HT1080 (cell line): ENCODE measurements at places on chromosomes 12 and 14.

- no peak for DNase-seq
Measured at GRCh38 chr14:37894463-37894862, 299.0 kb downstream of the TTC6 start.

GRCh38 chr12:2286047-2286446 lies 233.3 kb downstream of the CACNA1C start:
- no peak for DNase-seq

DNA sequence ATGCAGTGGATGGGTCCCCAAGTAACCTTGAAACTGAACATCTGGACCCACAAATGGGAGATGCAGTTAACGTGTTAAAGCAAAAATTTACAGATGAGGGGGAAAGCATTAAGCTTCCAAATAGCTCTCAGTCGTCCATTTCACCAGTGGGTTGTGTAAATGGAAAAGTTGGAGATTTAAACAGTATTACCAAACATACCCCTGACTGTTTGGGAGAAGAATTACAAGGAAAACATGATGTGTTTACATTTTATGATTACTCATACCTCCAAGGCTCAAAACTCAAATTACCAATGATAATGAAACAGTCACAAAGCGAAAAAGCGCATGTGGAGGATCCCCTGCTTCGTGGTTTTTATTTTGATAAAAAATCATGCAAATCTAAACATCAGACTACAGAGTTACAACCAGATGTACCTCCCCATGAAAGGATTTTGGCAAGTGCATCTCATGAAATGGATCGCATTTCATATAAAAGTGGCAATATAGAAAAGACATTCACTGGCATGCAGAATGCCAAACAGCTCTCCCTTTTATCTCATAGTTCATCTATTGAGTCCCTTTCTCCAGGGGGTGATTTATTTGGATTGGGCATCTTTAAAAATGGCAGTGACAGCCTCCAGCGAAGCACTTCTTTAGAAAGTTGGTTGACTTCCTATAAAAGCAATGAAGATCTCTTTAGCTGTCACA lies 116.6 kb upstream of the NPAS3 start:
- no peak for DNase-seq

DNA sequence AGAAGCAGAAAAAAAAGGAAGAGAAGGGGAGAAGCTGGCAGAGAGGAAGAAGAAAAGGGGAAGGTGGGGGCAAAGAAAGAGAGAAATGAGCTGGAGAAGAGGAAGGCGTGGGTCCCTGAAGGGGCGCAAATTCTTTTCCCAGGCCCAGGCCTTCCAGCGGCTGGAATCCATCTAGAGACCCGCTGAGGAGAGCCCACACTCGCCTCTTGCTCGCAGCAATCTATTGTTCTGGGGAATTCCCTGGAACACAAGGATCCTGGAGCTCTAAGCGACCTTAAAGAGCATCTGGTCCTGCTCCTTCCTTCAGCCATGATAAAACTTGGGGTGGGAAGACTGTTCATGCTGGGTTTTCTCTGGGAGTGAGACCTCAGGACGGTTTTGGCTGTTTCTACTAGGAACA lies 41.2 kb upstream of the FKBP4 start:
- no peak for DNase-seq

- no peak for DNase-seq
Measured at GRCh38 chr12:1927051-1927680, 8.7 kb upstream of the CACNA2D4 start.

GRCh38 chr12:126182619-126183236 lies 1117.5 kb downstream of the AACS start:
- no peak for DNase-seq

- DNase-seq: no peak
Measured at GRCh38 chr12:130288206-130288605, 49.5 kb upstream of the PIWIL1 start.

DNA sequence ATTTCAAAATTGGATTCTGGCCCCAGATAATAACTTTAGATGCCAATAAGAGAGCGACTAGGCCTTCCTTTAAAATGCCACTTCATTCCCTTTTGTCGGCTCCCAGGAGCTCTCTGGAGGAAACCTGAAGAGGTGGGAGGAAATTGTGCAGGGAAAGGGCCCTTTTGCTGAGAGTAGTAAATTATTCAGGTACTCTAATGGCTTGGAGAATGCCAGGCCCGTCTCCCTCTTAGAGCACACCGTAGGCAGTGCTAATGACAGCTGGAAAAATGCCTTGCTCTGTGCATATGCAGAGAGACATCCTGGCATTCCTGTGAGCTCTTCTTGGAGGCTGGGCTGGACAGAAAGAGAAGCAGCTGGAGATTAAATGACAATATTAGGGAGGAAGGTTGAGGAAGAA lies 115.0 kb upstream of the RPH3A start:
- no peak for DNase-seq

DNA sequence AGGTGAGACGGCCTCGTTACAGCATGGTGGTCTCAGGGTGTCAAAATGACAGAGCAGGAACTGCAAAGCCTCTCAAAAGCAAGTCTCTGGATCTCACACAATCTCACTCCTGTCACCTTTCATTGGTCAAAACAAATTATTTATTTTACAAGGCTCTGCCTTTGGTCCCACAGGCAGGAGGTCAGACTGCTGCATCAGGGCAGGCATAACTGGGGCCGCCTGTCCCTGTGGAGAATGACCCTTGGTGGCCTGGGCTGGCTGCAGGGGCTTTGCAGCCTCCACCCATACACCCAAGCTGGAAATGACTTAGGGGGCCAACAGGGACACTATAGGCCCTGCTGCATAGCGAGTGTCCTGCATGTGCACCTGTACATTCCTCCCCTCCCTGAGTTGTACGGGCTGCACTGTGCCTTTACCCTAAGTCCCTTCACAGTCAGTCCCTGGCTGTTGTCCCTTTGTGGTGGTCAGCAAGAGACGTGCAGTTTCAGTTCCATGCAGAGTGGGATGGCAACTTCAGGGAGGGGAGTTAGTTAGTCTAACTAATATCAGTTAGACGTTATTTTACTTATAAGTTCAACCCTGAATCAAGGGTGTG lies 28.1 kb downstream of the PEX5 start:
- no peak for DNase-seq

DNA sequence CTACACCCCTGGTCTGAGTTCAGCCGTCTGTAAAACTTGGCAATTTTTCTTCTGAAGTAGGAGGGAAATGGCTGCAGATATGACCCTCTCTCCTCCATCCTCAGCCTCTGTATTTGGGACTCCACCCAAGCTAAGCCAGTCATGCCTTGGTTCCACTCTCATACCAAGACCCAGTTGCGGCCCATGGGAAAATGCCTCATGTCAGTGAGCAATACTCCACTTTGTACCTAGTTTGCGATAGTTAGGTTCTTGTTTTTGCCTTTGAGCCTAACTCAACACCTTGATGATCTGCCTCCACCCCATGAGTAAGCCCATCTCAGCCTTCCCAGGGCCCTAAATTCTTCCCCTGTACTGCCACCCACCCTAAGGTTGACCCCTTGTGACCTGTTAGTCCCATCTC lies 143.4 kb downstream of the HMGA2 start:
- DNase-seq: no peak

GRCh38 chr14:77245820-77246219 lies 25.2 kb downstream of the NGB start:
- DNase-seq: no peak

- no peak for DNase-seq
Measured at GRCh38 chr12:118011961-118012360, 4.5 kb upstream of the RFC5 start.

- DNase-seq: no peak
Measured at GRCh38 chr14:92341791-92342190, 18.8 kb downstream of the SLC24A4 start.

DNA sequence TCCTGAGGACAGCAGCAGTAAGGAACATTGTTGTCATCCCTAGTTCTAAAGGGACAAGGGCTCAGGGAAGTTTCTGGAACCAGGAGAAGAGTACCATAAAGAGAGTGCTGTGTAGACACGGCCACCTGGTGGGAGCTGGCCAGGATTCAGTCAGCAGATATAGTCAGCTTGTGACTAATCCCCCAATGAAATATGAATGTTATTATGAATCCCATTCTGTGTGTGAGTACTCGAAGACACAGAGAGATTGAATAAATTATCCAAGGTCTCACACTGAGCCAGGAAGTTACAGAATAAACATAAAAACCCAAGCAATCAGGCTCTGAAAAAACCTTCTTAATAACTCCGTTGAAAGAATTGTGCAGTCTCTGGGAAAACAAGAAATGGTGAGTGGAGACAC lies 1359.5 kb downstream of the AACS start:
- peak; percentile 52 for DNase-seq

DNA sequence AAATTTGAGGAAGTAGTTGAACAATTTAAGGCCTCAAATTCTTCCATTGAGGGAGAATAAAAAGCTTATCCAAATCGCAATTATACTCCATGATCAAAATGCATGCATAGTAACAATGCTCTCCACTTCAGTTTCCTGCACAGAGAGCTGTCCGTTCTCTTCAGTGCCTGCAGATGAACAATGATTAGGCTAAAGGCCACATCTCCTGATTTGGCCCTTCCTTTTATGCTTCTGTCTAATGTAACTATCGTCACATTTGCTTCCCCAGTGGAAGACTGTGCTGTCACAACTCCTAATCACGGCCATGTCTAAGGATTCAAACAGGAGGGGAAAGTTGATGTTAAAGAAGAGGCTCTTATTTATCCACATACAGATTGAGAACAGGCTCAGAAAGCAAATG lies 113.6 kb upstream of the NPAS3 start:
- DNase-seq: no peak

DNA sequence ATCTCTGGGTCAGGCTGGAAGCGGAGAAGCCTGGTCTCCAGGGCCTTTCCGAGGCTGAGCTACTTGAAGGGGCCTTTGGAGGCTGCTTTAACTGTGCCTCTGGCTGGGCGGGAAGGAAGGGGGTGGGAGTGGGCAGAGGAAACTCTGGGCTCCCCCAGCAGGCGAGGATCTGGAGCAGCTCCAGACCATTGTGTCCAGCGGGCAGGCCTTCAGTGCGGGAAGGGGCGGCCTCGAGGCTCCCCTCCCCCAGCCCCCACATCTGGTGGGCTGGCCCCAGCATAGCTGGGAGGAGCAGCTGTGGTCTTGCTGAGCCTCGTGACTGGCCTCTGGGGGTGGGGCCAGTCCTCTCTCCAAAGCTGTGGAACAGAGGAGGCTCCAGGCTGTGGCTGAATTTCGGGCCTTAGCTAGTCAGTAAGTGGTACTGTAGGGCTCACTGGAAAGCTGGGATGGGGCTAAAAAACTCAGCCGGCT lies 3.4 kb downstream of the TAMALIN start:
- peak; percentile 21 for DNase-seq

DNA sequence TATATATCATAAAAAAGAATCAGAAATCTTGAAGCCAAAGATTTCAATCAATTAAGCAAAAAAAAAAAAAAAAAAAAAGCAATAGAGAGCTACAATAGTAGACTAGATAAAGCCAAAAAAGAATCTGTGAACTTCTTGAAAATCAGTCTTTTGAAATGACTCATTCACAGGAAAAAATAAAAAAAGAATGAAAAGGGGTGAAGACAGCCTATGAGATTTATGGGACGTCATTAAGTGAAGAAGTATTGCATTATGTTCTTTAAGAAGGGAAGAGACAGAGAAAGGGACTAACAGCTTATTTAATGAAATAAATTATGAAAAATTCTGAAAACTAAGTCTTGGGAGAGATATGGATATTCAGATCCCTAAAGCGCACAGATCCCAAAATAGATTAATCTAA lies 103.8 kb downstream of the ACSS3 start:
- DNase-seq: no peak
